Epithelial cell of proximal tubule (primary cell): ENCODE measurements at places on chromosomes 7 and 10. TPM values are rescaled to one million over a fixed set of nuclear protein-coding genes. Genes with fewer than 3 reads are reported as not detected.

GRCh38 chr7:133941496-133941895, 185.6 kb upstream of the LRGUK start:
- DNase-seq = no peak

DNA sequence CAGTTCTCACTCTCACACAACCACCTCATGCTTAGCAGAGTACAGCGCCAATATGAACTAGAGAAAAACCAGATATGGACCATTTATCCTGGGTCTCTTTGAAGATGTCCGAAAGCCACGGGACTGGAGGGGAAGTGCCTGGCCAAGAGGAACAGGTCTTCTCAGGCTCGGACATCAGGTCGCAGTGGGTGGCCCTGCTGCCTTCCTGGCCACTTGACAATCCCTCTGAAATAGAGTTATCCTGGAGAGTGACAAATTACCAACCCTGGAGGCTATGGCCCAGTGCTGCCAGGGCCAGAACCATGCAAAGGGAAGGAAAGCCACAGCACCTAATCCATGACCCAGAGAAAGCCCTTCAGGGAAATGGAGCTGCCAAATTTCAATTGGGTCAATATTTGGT, 646.8 kb upstream of the NRP1 start:
- no peak for DNase-seq

DNA sequence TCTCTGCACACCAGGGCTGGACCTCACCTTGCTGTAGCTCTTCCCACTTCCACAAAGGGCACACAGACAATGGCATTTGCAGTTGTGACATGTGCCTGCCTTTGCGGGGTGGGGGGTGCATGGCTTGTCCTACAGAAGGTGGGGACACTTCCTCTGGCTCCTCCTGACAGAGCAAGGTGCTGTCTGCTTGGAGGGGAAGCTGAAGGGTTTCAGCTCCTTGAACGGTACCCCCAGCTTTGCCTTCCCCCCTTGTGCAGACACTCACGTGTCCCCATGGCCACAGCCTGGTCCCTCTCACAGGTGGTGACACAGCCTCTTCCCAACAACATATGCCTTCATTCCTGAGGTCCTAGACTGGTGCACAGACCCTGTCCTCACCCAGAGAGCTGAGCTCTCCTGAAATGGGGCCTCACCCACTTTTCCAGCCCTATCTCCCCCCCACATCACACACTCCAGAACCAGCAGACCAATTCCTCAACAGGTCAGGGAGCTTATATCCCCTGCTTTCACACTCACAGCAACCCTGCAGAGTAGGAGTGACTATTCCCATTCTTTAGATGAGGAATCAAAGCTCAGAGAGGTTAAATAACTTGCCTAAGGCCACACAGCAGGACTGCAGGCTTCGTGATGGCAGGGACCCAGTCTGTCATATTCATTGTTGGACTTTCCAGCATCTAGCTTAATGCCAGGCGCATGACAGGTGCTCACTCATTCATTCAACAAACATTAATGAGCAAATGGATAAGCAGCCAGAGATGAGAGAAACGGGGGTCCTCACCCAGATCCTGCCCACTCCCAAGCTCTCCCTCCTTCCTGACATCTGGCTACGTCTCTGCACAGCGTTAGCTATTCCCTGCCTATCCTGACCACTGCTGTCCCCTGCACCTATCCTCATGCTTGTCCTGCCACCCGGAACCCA, 44.4 kb downstream of the PARP12 start:
- DNase-seq = no peak

CUTC gene
- 13.7 and 18.8 TPM in 2 replicates for total RNA-seq
